Substantia nigra (tissue), 51 donors: ENCODE measurements at places on chromosomes 6 and 20.
A peak's percentile ranks its signal among the peaks of the same experiment; 100 is the strongest.

DNA sequence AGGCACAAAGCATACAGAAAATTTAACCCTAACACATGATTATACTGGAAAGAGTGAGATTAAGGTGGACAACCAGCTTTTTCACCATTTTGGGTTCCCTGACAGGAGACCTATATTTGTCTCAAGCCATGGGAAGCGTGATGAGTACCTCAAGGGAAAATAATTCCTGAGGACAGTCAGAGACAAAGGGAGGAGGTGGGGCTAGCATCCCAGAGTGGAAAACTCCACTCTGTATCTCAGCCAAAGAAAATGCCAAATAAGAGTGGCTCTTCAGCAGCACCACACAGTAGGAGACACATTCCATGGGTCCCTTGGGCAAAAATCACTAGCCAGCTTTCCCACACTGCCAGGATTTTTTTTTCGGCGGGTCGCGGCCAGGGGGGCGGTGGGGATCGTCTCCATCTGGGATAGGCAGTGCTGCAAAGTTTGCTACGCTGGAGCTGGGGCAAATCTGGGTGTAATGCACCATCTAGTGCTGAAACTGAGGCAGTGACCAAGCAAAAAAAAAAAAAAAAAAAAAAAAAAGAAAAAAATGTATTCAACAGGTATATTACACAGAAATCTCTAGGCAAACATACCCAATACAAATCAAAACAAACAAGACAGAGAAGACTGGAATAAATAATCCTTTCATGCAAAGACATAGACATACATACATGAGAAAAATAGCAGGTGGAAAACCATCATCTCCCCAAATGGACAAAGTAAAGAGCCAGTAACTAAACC lies 77.3 kb upstream of the SLC35F1 start:
- no peak for DNase-seq

GRCh38 chr6:100088009-100088408 lies 94.0 kb upstream of the MCHR2 start:
- no peak for DNase-seq

DNA sequence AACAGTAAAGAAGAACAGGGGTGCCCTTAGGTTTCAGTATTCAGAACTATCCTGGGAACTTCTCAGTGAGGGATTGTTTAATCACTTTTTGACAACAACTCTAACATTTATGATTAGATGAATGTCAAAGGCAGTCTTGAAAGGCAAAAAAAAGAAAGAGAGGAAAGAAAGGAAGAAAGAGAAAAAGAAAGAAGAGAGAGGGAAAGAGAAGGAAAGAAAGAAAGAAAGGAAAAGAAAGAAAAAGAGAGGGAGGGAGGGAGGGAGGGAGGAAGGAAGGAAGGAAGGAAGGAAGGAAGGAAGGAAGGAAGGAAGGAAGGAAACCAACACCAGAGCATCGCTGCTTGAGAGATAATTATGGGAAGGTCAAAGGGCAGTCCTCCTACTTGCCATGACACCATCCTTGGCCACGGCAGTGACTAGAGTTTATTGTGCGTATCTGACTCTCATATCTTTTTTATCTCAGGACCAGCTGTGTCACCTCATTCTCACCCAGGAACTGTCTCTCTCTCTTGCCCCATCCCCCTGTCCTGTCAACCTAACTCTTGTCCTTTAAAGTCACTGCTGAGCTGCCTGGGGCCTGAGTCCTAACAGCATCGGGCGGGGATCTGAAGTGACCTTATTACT lies 96.8 kb upstream of the ATXN1 start:
- DNase-seq: no peak

DNA sequence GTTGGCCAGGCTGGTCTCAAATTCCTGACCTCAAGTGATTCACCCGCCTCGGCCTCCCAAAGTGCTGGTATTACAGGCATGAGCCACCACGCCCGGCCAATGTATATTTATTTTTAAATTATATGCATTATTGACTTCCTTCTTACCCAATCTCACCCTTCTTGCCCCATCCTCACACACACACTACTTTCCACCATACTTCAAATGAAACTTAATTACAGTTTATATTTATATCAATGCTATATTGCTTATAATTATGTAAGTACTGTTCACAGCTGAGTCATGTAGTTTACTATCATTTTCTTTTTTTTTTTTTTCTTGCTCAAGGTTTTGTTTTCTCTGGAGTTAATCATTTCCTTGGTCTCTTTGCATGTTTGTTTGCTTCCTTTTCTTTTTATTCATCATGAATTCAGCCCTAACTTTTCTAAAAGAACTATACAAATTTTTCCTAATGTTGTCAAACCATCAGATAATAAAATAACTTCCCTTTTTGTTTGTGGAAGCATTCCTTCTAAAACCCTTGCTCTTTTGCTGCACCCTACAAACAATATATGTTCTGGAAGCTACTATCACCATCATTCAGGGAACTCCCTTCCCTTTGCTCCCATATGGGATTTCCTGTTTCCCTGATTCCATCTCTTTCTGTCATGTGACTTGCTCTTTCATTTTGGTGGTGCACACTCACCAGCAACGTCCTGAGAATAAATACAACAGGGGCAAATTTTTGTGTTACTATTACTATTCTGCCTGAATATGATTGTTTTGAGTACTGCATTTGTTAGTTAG lies 201.7 kb upstream of the SASH1 start:
- DNase-seq: no peak

DNA sequence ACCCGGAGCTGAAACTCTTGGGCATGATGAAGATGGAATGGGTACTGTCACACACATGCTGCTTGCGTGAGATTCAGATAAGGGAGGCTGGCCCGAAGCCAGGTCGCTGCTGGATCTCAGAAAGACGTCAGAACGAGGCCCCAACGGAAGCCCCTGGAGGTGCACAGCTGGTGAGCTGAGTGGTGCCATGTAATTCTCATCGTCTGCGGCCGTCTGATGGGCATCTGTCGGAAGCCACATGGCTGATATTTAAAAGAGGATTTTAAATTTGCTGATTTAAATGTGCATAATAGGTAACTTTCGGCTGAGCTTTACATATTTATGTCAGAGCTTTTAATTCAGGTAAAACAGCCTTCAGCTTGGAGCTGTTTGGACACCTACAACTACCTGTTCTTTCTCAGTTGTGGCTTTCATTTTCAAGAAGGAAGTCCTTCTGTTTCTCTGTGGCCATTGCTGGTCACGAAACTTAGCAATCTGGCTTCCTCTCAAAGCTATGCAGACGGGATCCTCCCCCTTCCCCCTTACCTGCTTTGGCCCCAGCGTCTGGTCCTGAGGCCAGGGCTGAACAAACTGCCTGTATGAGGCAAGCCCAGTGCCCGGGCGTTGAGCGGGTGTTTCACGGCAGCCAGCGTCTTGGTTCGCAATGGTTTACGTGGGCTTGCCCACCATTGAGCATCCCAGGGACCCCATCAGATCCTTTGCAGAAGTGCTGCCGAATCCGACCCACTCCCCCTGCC lies 9.2 kb downstream of the SLCO4A1 start:
- no peak for DNase-seq

DNA sequence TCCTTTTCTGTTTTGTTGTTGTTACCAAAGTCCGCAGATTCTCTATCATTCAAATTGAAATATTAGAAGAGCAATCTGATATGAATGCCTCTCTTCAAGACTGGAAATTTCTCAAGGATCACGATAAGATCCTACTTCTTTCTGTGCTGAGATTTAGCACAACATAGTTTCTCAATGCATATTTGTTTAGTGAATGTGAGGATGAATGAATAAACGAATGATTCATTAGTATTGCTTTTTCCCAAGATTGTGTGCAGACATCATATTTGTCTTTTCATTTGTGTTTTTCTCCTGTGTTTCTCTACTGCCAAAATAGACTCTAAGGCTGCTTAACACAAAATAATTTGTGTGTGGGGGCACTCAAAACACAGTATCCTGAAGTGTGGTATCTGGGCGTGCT lies 862.7 kb upstream of the MAP3K7 start:
- DNase-seq: no peak

- DNase-seq: no peak
Measured at GRCh38 chr6:2740581-2740980, 10.1 kb downstream of the MYLK4 start.

DNA sequence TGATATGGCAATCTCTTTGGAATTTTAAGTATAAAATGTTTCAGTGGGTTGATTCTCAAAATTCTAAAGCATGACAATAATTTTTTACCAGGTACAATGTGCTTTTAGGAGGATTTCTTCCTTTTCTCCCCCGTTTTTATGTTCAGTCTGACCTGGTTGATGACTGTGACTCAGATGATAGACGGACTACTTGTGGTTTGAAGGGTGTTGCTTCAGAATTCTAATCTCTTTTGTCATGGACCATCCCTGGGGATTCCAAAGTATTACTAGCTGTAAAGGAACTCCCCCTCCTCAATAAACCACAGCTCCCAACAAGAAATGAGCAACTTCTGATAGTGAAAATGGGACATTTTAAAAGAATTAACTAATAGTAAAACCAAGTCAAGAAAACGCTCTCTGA lies 34.9 kb upstream of the TNFAIP3 start:
- DNase-seq: no peak

GRCh38 chr6:74939721-74940620 lies 265.9 kb downstream of the COL12A1 start:
- no peak for DNase-seq

DNA sequence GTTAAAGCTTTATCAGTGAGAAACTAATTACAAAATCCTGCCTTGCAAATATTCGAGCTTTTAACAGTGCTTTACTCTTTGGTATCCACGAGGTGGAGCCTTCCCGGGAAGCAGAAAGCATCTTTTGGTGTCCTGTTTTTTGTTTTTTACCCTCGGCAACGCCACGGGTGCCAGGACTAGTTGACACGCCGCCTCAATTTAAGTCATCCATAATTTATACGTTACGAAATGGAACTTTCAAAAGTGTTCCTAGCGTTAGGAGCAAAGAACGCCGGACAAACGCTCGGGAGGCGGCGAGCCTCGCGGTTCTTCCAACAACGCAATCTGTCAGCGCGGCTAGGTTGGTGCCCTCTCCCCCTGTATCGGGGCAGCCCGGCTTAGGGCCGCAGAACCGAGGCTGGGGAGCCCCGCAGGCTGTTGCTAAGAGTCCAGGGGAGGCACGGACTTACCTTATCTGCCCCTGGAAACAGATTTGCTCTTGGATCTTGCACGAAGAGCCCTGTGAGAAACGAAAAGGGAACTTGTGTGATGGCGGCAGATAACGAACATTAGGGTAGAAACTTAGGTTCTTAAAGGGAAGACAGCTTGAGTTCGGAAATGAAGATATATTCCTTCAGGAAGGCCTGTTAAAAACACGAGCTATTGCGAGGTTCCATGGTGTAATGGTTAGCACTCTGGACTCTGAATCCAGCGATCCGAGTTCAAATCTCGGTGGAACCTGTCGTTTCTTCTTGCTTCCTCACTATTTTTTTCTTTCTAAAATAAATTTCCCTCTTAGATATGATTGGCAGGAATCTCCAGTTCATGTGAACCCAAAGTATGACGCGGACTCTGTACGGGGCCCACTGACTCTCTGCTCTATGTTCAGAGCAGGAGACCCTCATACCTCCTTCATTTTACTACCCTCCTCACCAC lies 46.2 kb upstream of the ZNF184 start:
- peak; percentile 39 for DNase-seq

DNA sequence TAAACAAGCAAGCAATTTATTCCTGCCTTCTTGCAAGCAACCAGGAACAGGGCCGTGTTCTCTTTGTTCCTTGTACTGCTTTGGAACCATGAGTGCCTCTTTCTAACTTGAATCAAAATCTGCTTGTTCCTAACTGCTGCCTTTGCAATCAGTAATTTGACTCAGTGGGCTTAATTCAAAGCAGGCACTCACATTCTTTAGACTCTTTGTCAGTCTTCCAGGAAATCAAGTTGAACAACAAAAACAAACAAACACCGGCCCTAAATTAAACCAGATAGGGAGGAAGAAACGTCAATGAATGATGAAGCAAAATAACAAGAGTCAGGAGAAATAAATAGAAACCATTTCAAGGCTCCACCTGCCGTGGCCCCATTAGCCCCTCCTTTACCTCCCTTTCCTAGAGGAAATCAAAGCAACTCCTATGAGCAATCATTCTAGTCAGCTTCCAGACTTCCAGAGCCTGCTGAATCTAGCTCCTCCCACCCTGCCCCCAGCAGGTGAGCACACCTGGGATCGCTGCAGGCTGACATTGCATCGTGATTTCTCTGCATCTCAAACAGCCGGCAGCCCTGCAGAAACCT lies 582.2 kb upstream of the FLRT3 start:
- no peak for DNase-seq

GRCh38 chr6:149157126-149157525 lies 160.4 kb upstream of the TAB2 start:
- DNase-seq: no peak

DNA sequence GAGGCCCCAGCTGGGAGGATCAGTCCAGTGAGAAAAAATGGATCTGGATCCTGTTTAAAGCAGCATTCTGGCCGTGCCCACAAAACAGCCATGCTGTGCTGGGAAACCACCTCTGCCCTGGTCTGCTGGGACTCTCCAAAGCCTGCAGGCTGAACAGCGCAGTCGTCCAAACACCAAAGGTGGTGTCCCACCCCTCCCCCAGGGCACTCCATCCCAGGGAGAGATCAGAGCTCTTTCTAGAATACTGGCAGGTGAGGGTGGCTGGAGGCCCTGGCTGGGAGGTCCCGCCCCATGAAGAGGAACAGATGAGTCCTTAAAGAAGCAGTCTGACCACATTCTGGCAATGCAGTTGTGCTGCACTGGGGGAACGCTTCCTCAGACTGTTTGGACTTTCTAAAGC lies 84.6 kb downstream of the MRAP2 start:
- no peak for DNase-seq

DNA sequence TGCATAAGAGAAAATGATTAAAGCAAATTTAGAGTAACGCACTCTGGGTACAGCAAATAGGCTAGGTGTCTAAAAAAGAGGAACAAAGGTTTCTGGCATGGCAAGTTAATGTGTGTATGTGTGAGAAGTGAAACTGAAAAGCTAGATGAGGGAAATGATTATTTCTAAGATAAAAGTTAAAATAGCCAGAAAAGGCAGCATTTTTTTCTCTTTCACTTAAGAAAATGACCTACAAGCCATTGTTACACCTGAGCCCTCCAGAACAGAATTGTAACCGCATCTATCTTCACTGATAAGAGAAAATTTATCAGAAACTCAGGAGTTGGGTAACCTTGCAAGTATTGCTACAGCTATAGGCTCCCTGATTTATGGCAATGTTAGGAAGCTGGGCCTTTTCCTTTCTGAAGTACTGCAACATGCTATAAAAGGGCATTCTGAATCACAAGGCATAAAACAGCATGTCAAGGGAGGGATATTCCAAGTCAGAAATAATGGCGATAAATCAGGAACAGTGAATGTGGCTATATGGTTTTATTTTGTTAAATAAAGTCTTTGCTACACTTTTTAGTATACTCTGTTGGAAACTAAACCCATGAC lies 395.3 kb downstream of the TBC1D32 start:
- no peak for DNase-seq

DNA sequence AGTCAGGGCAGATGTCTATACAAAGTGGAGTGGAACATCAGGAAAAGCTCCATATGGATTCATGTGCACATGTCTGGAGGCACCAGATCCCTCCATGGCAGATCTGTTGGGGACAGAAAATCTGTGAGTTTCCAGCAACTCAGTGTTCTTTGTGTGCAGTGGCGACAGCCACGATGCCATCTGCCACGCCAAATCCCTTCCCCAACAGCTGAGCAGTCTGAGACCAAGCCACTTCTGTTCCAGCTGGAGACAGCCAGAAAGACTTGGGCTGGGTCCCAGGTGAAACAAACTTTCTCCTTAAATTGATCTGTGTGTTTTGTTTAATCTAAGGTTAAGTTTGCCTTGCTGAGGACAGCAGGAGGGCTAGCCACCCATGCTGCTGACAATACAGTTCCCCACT lies 22.9 kb downstream of the FKBP1A start:
- no peak for DNase-seq
